ENCODE measurements at places on chromosomes 16 and 17. TPM values are rescaled to one million over a fixed set of nuclear protein-coding genes. Genes with fewer than 3 reads are reported as not detected.

Gene TERB1
- not detected for total RNA-seq

Gene KRT33A
- total RNA-seq, result not detected

Gene CACNG5
- total RNA-seq, result not detected

Gene MON1B
- 7.8 TPM for total RNA-seq

Gene KRTAP1-5
- not detected for total RNA-seq

Gene HP
- total RNA-seq, result not detected

Gene C17orf113
- 0.23 TPM for total RNA-seq

Gene KRT12
- not detected for total RNA-seq

Gene KRTAP2-1
- not detected for total RNA-seq

Gene LRRC36
- not detected for total RNA-seq

Gene CMTM4
- total RNA-seq, result 34.4 TPM

Gene TEX14
- 2.7 TPM for total RNA-seq

Gene TBC1D3I
- not detected for total RNA-seq

Gene PRSS36
- total RNA-seq, result 2.0 TPM

Gene CCL14
- not detected for total RNA-seq

Gene KRTAP9-2
- total RNA-seq, result not detected

Gene KRTAP3-2
- not detected for total RNA-seq

Gene NACA2
- not detected for total RNA-seq

Gene CMTM2
- total RNA-seq, result not detected

Gene NPIPA7
- total RNA-seq, result 4.8 TPM

Gene CD300E
- not detected for total RNA-seq

Gene ATP2C2
- not detected for total RNA-seq

Gene CCDC144A
- total RNA-seq, result not detected

Gene CKLF
- 100 TPM for total RNA-seq

Gene FNDC8
- not detected for total RNA-seq

Gene CFAP52
- total RNA-seq, result not detected

Gene HAS3
- 3.4 TPM for total RNA-seq

Gene C17orf78
- not detected for total RNA-seq

Gene NMRAL1
- total RNA-seq, result 33.8 TPM

Gene TAX1BP3
- 245 TPM for total RNA-seq

Gene ZFP3
- not detected for total RNA-seq

Gene CCL17
- total RNA-seq, result not detected

Gene MYADML2
- not detected for total RNA-seq

Gene C17orf58
- total RNA-seq, result 34.9 TPM

Gene KRT27
- total RNA-seq, result not detected

Gene CRYM
- not detected for total RNA-seq

Gene HBQ1
- total RNA-seq, result 3.6 TPM

Gene C16orf92
- not detected for total RNA-seq

Gene DOC2B
- total RNA-seq, result not detected

Gene GSG1L
- not detected for total RNA-seq

Gene COX6A2
- not detected for total RNA-seq

Gene SLC25A10
- 96.9 TPM for total RNA-seq

Gene TBC1D3H
- total RNA-seq, result not detected

Gene TMEM114
- not detected for total RNA-seq

Gene ALDH3A1
- total RNA-seq, result 0.85 TPM

Gene SLC4A1
- not detected for total RNA-seq

Gene ZG16
- total RNA-seq, result not detected

Gene HASPIN
- total RNA-seq, result 27.9 TPM

Gene WSCD1
- total RNA-seq, result 0.67 TPM

Gene SERPINF2
- 2.0 TPM for total RNA-seq

Data from HT1080 (cell line).